ENCODE measurements at places on chromosomes 4 and X.

DNA sequence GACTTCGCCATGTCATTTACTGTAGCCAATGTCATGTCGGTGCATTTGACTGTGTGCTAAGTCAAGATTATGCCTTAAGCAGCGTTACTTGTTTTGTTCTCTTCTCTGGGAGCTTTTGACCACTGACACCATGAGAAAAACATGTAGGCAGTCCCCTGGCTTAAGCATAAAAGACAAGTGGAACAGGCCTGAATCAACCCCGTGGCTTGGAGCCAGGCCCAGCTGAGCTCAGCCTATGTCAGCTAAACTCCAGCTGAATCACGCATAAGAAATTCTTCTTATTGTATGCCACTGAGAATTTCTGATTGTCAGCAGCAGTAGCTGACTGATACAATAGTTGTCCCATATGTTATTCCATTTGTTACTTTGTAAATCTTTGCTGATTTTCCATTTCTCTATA is 261.9 kb downstream of the CBLL2 start:
- peak; percentile 68 for DNase-seq

- no peak for DNase-seq
Observed at GRCh38 chr4:115923152-115923551, 809.7 kb upstream of the NDST4 start.

DNA sequence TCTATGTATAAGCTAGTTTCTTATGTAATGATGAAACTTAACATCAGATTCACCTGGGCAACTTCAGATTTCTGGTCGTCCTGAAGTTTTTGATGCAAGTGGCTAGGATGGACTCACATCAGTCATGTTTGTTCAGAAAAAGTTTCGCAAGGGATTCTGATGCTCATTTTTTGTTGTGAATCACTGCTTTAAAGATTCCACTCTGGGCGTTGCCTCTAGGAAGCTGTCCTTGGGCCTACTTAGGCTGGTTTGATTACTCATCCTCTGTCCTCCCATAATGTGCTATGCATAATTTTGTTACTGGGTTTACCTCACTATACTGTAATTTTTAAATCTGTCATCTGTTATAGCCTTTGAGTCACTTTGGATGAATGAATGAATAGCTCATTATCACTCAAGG is 30.8 kb downstream of the HERC3 start:
- peak; percentile 86 for DNase-seq

DNA sequence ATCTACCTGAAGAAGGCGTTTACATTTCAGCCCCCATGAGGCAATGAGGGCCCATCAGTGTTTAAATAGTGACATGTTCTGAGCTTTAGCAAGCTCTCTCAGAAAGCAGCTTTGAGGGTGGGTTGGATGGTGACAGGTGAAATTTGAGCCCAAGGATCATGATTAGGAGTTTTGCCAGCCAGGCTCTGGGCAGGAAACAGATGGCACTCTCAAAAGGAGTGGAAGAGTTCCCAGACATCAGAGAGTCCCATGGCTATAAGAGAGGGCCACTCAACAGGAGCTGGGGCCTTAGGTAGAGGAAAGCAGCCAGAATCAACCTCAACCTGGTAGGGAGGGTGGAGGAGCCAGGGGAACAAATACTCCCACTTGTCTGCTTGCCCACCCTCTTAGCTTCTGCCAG is 499.8 kb downstream of the MID1IP1 start:
- DNase-seq, result no peak

DNA sequence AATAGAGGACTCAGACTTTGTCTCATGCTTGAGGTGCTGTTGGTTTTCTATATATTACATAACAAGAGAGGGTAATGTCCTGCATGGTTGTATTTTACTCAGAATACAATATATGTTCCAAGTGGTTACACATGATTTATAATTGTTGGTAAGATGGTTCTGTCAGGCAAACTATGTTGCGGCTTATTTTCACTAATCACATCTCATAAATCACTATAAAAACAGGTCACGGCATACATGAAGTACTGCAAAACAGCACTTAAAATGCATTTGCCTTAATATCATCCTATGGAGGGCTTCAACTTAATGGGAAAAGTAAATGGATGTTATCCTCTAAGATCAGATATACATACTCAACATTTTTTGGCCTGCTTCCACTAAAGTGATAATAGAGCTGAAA is 246.0 kb upstream of the ARSJ start:
- no peak for DNase-seq
